CD4-positive, alpha-beta T cell treated with Interleukin-12 subunit alpha and Interleukin-12 subunit beta, for 1 hour (primary cell): ENCODE measurements at places on chromosomes 16 and 17.

- no peak for DNase-seq
Observed at GRCh38 chr16:87418216-87418615, 26.1 kb downstream of the MAP1LC3B start.

DNA sequence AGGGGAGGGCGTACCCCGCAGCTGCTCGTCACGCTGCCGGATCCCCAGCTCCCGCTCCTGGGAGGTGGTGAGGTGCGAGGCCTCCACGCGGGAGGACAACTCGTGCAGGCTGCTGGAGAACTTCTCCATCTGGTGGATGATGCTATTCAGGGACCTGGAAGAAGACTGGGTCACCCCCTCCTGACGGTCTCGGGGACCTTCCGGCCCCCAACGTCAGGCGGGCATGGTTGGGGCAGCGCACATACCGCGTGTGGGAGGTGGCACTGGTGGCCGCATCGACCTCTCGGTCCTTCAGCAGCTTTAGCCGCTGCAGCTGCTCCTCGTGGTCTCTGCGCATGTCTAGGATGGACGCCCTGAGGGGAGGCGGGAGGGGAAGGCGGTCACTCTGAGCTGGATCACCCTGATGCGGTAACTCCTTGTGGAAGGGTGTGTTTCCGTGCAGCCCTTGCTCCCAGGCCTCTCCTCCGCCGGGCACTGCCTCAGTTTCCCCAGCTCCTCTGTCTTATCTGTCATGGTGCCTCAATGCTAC is 13.3 kb upstream of the MRPL38 start:
- DNase-seq, result no peak

- DNase-seq, result no peak
Observed at GRCh38 chr17:51718983-51719382, 439.5 kb downstream of the CA10 start.

DNA sequence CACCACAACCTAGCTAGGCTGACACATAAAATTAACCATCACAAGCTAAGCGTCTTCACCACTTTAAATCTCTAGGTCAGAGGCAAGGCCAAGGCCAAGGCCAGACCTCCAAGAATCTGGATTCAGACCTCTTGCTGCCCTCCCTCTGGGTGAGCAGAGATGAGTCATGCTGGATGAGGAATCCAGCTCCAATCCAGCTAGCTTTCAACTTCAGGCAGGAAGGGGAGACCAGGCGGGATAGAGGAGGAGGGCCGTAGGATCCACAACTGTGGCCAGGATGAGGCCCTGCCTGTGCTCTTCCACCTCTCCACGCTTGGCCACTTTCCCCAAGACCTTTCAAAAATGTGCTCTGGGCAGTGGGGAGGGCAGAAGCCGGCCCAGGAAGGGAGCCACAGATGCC is 14.7 kb downstream of the LRRC75A start:
- no peak for DNase-seq

- no peak for DNase-seq
Observed at GRCh38 chr16:9256196-9256595, 164.8 kb downstream of the HAPSTR1 start.

GRCh38 chr17:71085238-71086033 is 916.1 kb downstream of the KCNJ2 start:
- no peak for DNase-seq

DNA sequence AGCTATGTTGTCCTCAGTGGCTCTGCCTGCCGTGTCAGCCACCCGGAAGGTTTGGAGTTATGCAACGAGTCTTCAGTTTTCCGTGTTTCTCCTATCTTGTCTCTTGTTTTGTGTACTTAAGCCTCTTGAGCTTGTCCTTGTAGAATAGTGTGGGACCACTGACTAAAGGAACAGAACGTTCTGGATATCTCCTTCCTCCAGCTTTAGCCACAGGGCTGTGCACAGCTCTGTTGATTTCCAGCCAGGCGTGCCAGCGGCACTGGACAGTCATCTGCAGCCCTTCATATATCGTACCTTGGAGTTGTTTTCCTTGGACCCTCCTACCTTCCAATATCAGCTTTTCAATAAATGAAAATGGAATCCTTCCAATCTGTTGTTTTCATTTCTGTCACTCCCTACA is 39.8 kb downstream of the TMEM11 start:
- no peak for DNase-seq

DNA sequence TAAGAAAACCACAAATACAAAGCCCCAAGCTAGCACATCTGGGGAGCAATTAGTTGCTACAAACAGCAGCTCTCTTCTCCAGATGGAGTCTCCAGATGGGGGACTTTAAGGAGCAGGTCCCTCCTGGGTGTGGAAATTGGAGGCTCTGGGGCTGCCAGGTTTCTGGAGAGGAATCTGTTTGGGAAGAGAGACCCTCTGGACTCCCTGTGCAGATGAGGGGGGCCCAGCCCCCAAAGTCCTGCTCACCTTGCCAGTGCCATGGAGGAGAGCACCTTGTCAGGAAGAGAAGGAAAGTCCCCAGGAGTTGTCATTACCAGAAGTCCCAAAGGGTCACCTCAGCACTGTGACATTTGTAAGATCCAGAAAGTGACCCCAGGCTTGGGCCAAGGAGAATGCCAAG is 14.8 kb downstream of the TEKT5 start:
- DNase-seq, result no peak

- no peak for DNase-seq
Observed at GRCh38 chr17:50301891-50302584, 27.8 kb downstream of the TMEM92 start.
